ENCODE measurements at places on chromosomes 2 and 18.
A peak's percentile ranks its signal among the peaks of the same experiment; 100 is the strongest.

- no peak for DNase-seq
Measured at GRCh38 chr2:223634238-223634637, 32.1 kb upstream of the SCG2 start.

DNA sequence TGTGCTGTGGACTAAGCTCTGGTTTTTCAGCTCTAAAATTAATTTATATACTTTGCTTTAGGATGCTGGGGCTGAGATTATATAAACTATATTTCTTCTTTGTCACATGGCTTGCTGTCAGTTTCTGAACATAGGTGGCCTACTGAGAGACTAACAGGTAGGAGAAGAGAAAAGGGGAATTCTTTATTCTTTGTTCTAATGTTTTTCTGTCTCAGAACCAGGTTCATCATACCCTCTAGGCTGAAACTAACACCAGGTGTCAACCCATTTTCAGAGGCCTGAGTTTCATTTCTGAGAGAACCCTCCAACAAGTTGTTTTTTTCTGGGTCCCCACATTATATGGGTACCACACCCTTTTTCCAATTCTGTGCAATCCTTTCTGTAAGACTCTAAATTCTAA is 843.6 kb downstream of the TRIB2 start:
- no peak for DNase-seq

DNA sequence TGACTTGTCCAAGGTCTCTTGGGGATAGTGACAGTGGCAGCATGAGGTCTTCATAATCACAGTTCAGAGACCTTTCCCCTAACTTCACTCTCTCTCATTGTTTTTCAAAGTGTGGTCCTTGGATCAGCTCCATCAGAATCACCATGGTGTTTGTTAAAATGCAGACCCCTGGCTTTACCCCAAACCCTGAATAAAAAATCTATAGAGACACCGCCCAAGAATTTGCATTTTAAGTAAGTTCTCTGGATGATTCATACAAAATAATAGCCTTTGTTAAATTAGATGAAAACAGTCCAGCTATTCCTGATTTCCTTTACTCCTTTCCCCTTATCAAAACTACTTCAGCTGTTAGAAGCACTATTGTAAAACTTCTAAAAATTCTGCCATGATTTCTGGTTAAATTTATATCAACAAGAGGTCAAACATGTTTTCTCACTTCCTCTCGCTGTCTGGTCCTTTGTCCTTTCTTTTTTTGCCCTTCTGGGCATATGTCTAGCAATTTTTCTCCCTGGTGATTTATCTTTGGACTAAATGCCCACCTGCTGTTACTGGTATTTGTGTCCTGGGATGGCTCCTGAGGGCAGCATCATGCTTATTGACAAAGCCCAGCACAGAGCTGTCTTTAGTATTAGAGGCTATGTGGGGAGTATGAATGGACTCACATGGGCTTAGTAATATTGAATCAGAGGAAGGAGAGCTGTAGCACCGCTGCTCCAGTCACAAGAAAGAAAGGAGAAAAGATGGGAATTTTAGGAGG is 63.4 kb downstream of the LHCGR start:
- no peak for DNase-seq

- DNase-seq, result no peak
Measured at GRCh38 chr2:23760736-23761135, 166.2 kb downstream of the ATAD2B start.

DNA sequence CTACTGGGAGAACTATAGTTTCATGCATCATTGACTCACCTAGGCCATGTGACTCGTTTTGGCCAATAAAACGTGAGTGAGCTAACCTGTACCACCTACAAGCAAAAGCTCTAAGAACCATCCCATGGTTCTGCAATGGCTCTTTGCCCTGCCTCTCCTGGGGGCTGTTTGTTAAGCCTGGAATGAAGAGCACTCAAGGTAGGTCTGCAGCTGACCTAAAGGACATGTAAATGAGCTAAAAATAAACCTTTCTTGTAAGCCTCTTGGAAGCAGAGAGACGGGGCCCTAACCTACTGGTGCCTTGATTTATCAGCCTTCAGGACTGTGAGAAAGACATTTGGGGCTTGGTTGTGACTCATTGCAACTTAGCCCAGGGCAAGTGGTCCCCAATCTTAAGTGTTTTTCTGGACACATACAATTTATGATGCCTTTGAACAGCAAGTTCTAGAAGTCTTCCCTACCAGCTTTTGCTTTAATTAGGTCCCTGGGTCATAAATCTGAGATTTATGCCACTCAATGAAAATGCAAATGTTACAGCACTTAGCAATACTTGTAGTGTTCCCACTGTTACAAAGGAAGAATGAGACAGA is 107.4 kb downstream of the OSBPL6 start:
- DNase-seq, result no peak

DNA sequence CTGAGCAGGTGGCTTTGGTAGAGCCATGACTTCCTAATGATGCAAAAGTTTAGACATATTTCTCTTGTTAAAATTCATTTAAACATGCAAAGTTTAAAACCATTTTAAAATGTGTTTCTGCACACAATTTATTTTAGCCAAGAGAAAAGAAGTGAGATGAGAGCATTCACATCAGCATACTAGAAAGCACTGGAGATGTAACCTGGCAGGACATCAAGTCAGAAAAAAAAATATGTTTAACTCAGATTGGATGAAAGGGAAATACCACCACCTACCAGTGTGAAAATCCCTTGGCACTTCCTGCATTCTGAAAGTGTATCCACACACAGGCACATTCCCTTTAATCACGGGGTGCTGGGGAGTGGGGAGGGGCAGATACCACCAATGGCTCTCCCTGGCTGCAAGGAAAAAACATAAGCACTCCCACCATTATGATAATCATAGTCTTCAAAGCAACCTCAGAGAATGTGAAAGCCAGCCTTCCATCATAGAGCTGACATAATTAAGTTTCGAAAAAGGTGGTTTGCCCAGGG is 25.0 kb downstream of the DNER start:
- DNase-seq, result no peak

GRCh38 chr2:216192181-216192580 is 83.0 kb downstream of the XRCC5 start:
- DNase-seq, result no peak

DNA sequence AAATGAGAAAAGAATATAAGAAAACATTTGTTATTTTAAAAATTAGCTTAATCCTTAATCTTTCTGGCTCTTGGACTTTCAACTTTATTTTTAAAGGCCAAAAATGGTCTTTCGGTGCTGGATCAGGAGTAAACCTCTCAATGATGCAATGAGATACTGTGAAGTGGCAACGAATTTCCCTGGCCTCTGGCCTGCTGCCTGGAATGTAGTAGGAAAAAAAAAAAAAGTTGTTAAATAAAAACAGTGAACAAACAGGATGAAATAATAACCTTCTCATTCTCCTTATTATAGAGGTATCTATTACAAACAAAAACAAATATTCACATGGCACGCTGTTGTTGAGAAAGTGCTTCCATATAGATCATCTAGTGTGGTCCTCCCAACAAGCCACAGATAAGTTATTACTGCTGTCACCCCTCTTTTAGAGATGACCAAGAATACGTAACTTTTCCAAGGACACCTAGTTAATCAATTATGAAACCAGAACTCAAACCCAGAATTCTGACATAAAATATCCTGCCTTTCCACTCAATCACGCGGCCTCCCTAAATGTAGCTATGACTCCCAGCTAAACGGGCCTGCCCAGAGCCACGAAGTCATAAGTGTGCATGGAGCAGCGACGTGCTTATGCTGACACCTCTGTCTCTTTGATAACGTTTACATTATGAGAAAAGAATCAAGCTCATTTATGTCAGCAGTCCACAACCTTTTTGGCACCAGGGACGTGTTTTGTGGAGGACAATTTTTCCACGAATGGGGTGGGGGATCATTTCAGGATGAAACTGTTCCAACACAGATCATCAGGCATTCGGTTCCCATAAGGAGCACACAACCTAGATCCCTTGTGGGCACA is 170.9 kb downstream of the BCL2 start:
- no peak for DNase-seq

GRCh38 chr2:145140658-145141057 is 620.7 kb upstream of the ZEB2 start:
- DNase-seq, result no peak

GRCh38 chr2:168772704-168773103 is 29.7 kb upstream of the NOSTRIN start:
- DNase-seq, result no peak

- DNase-seq, result no peak
Measured at GRCh38 chr2:201164166-201164565, 18.8 kb upstream of the CASP10 start.

DNA sequence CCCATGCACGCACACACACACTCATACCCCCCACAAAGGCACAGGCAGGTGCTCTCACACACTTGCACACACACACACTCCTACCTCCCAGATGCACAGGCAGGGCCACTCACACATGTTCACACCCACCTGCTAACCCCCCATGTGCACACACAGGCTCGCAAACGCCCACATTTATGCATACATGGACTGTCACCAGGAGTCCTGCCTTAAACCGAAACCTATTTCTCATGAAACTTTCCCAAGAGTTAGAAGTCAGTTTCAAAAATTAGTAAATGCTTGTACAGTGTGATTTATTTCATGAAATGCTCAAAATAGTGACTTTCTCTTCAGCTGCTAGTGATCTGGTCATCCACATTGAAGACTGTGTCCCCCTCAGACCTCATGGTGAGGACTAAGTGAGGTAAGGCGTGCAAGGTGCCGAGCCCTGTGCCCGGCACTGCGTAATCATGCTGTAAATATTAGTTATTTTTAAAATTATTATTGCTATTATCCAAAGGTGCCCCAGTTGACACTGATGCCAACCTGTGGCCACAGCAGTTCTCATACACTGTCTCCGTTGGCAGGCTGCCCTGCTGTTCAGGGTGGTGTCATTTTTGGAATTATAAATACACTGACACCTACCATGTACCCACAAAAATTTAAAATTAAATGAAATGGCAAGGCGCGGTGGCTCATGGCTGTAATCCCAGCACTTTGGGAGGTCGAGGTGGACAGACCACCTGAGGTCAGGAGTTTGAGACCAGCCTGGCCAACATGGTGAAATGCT is 12.4 kb downstream of the CNNM4 start:
- DNase-seq, result no peak

DNA sequence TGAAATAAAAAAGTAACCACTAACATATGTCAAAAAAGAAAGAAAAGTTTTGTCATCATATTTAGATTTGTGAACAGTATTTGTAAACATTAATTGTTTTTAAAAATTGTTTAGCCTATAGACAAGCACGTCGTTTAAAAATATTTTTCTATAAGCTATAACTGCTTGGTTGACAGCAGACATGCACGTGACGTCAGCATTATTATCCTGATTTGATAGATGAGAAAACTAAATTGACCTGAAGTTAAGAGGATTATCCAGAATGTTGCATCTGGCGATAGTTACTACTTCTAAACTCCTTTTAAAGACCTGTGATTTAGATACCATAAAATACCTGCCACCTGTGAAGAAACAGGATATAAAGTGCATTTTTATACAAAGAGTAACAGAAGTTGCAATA is 156.9 kb upstream of the BARD1 start:
- DNase-seq, result no peak

GRCh38 chr2:42493468-42494354 is at the start of gene KCNG3:
Gene KCNG3 (minus strand): TSS chr2:42493982. CDS start chr2:42493501, 481 bp downstream.
- peak; percentile 29 for DNase-seq

DNA sequence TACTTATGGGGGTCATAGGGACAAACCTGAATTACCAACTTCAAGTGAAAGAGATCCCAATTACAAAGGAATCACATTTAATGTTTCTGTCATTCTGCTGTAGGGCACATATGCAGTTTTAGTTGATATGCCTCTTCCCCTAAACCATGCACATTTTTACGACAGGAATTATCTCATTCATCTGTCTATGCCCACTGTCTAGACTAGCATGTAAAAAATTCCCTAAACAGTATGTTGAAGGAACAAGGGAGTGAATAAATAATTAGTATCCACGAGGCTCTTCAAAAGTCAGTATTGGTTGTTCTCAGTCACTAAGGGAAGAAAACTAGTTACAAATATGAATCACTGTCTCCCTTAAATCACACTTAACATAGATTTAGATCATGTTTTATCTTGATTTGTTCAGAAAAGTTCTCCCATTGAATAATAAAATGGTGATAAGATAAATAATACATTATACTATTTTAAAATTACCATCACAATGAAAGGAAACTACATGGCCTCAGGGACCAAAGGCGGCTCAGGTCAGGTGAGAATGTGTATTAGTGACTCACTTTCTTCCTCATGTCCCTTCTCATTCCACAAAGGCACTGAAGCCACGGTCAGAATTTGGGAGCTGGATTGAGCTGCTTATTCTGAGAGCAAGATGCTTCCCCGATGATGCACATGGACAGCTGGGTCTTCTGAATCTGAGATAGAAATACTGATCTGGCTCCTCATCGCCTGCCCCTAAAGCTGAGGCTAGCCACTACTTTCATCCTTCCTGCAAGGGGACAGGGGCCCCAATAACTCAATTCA is 29.1 kb downstream of the DYM start:
- DNase-seq, result no peak

- DNase-seq, result no peak
Measured at GRCh38 chr2:218755567-218756404, 26.2 kb upstream of the CYP27A1 start.

- DNase-seq, result no peak
Measured at GRCh38 chr2:220991972-220992371, 580.1 kb downstream of the EPHA4 start.

DNA sequence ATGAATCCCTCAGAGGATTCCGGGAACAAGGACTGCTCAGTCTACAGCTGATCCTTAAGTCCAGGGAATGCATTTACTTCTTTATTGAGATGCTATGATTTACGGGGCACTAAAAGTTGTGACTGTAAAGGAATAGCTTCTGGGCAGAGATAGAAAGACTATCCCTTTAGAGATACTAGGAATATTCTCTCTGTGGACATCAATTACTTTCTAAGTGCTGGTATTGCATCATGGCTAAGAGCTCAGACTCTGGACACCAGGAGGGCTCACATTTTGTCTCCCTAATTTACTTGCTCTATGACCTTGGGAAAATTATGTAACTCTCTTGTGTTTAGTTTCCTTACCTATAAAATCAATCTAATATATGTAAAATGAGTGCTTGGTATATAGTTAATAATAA is 131.4 kb downstream of the AKAIN1 start:
- no peak for DNase-seq

DNA sequence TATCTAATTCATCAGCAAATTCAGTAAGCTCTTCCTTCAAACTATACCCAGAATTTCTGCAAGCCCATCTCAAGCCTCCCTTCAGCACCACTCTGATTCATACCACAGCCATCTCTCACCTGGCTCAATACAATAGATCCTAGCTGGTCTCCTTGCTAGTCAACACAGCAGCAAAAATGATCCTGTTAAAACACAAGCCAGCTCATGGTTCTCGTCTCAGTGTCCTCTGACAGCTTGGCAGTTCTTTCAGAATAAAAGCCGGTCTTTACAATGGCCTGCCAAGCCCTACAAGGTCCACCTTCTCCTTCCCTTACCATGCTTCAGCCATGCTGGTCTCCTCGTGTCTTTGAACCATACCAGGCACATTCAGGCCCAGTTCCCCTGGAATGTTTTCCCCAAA is 296.9 kb upstream of the RND3 start:
- no peak for DNase-seq

DNA sequence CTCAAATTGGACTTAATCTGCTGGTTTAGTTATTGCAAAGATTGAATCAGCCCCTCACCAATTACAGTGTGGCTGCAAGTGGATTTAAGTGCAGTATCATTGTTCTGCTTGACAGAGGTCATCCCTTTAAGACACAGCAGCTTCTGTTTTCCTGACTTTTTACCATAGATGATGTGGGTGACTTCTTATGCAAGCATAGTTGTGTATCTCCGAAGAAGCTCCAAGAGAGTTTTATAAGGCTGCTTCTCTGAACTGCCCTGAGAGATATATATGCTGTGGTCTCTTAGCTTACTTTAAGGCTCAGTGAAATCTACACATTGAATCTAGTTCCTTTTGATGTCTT is 3.5 kb downstream of the TRIB2 start:
- DNase-seq, result no peak

- no peak for DNase-seq
Measured at GRCh38 chr18:366466-367061, 98.7 kb upstream of the THOC1 start.
